Posterior vena cava (tissue), 2 donors: ENCODE measurements at places on chromosomes 11 and 22. TPM values are rescaled to one million over a fixed set of nuclear protein-coding genes. Genes with fewer than 3 reads are reported as not detected.

DNA sequence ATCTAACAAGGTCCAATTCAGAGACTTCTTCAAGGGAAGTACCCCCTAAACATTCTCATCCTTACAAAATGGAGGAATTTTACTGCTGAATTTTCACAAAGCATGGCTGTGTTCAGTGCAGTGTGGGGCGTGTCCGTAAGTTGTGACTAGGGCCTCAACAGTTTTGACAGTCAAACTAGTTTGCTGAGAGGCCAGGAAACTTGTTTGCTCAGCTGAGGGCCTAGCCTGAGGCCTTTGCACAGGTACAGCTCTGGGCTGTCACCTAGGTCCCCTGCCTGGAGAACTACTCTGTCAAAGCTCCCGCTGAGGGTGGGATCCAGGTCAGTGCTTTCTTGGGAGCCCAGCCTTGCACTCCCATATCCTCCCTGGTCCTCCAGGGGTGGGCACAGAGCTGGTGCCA, 27.9 kb downstream of the TCP11L1 start:
- no peak for DNase-seq

DNA sequence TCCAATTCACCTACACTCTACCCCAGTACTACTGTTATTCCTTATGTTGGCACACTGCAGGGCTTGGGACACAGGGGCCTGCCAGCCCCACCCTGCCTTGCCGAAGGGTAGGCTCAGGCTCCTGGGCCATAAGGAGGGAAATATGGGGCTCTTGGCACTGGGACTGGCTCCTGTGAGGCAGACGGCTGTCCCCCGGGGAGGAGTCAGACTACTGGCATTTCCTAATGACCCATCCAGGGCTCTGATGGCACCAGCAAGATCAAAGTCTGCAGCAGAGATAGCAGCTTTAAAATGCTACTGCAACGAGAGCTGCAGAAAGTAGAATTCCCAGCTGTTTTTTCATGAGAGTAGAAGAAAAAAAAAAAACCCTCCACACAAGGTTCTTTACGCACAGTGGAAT, 42.2 kb upstream of the CYP2D6 start:
- no peak for DNase-seq

GRCh38 chr22:39135092-39135896, 17.2 kb downstream of the CBX7 start:
- DNase-seq, result peak; percentile 80

CCDC85B gene
- 36.7 TPM for total RNA-seq

ROM1 gene
- total RNA-seq, result 7.1 TPM

NPAS4 gene
- total RNA-seq, result 2.6 TPM

KCNQ1OT1 gene
- total RNA-seq, result 3.5 TPM
